ENCODE measurements at places on chromosomes 5 and 9.
A peak's percentile ranks its signal among the peaks of the same experiment; 100 is the strongest.

DNA sequence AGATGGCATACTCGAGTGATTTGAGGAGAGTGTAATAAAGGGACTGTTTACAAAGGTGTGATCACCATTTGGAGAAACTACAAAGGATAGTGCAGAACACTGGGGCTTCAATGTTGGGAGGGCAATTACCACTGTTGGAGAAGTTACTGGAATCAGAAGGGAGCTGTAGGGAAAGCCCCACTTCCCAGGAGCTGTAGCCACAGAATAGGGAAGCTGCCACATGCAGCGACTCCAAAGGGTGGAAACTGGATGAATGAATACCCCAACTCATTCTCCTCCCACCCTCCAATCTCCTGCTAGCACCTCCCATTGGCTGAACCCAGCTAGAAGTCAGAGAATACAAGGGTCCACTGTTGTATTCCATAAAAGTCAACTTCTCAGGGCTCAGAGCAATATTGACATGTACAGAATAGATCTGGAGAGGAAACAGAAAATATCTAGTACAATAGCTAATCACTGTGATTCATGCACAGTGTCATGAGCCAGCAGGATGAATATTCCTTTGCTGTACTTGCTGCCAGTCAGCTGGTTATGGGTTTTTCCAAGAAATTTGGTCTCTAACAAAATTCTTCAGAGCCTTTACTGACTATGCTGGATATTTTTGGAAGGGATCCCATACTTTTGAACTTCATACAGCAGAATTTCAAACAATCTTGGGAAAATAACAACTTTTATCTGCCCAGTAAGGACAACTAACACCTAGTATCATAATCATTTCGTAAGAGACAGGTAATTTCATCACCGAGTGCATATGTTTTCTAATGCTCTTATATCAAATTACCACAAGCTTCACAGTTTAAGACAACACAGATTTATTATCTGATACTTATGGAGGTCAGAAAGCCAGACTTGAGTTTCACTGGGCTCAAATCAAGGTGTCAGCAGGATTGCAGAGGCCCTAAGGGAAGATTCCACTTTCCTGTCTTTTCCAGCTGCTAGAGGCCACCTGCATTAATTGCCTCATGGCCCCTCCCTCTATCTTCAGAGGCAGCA is 39.6 kb downstream of the PDCD1LG2 start:
- no peak for DNase-seq

GRCh38 chr9:112753725-112754124 is 3.2 kb downstream of the SNX30 start:
- no peak for DNase-seq

DNA sequence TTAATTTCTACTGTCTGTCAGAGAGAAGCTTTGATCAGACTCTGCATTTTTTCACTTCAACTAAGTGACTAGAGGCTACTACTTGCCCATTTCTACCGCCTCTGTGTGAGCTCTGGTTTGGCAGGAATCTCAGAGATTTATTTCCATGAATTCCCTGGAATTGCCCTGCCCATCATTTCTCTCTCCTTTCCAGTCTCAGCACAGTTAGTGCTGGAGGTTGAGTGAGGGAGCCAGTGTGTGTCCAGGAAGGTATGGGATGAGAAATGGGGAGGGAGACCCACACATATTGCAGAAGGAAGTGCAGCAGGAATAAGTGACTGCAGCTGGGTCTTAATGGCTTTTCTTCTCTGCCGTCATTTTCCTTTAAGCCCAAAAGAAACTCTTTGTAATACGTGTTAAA is 443.1 kb upstream of the ZNF462 start:
- no peak for DNase-seq

DNA sequence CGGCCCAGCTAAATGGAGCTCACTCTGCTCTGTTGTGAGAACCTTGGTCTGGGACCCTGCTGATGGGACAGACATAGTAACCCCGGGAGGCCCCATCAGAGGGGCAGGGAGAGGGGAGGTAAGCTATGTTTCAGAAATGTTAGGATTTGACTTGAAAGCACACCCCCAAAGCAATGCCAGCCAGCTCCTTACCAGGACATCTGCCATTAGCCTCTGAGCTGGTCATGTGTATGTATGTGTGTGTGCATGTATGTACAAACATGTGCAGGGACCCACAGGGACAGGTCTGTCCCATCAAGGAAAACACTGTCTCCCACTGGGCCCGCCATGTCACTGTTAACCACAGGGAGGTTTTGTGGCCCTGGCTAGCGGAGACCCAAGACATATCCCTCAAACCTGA is 14.5 kb downstream of the SLC22A4 start:
- no peak for DNase-seq

GRCh38 chr9:33172256-33173238 is 5.4 kb upstream of the B4GALT1 start:
- DNase-seq: no peak

GRCh38 chr5:138573949-138574670 is 1.1 kb downstream of the HSPA9 start:
- DNase-seq: no peak

- peak; percentile 47 for DNase-seq
Measured at GRCh38 chr5:127941646-127942045, 141.9 kb upstream of the SLC12A2 start.

DNA sequence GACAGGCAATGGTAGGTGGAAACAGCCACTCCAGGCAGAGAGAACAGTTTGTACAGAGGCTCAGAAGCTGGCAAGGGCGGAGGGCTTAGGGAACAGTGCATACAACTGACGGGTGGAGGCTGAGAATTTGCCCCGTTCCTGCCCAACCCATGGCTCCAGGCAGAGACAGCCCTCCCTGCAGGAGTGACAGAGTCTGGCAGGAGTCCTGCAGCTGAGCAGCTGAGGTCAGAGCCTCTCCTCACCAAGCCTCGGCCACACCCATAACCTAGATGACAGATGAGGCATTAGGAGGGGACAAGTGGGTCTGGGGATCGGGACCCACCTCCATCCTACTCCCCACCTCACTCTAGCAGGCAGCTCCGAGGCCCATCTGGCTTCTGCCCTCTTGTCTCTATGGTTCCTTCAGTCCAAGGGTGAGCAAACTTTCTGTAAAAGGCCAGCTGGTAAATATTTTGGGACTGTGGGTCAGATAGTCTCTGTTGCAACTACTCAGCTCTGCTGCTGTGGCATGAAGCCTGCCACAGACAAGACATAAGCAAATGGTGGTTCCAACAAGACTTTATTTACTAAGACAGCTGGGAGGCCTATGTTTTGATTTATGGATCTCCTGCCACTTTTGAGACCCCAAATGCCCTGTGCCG is 83.7 kb downstream of the SH3TC2 start:
- no peak for DNase-seq

- DNase-seq: no peak
Measured at GRCh38 chr5:35031276-35031675, 16.5 kb downstream of the AGXT2 start.

Measured in posterior cingulate gyrus (tissue), 11 donors.